ENCODE measurements at places on chromosomes 12 and 14.

- DNase-seq: no peak
Measured at GRCh38 chr12:15779925-15780324, 9.3 kb downstream of the EPS8 start.

DNA sequence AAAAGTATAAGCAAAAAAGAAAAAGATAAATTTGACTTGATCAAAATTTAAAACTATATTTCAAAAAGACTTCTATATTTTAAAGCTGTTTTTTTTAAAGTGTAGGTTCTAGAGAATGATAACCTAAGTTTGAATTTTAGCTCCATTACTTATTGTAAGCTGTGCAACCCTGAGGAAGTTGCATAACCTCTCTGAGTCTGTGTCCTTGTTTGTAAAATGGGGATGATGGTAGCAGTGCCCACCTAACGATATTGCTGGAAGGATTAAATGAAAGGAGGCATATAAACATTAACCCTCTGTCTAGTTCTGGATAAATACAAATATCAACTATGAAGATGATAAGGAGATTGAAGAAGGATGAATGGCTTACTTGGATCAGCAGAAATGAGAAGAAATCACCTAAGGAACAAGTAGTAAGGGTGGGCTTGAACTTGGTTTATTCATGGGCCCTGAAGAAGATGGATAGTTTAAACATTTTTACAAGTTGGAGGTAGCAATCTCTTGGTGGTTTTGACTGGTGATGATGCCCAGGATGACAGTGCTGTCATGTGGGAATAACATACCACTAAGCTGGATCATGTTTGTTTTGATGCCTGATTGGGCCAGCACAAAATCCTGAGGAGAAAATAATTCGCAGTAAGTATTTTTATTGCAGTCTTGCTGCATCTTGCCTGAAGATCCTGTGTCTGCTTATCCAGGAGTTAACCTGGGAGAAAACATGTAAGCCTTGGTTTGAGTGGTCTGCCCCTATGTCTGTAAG lies 35.0 kb downstream of the TXNRD1 start:
- DNase-seq: no peak

DNA sequence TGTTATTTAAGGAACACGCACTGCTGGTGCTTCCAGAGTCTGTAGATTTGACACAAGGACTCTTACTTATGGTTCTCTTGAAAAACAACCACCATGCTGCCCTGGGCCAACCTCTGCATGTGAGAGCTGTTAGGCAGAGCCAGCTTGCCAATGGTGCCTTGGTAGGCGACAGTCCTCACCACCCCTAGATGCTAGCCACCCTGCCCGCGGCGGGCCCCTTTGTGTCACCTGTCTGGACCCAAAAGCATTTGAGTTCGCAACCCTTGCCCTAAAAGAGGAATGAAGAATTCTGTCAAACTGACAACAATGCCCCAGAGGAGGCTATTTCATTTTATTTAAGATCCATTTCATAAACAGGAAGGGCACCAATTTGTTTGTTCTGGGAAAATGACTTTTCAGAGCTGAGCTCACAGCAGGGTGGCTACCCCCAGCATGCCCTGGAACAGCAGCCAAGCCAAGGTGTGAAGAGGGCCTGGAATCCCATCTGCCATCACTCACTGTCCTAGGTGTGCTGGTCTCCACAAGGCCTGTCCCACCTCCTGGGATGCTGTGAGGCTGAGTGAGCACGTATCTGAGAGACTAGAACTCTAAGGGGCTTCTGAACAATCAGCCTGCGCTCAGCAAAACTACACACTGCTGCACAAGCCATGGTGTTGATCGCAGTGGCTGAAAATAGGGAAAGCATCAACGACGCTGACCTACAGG lies 63.8 kb upstream of the FZD10 start:
- DNase-seq: no peak

- no peak for DNase-seq
Measured at GRCh38 chr14:56057071-56057741, 61.0 kb upstream of the PELI2 start.

DNA sequence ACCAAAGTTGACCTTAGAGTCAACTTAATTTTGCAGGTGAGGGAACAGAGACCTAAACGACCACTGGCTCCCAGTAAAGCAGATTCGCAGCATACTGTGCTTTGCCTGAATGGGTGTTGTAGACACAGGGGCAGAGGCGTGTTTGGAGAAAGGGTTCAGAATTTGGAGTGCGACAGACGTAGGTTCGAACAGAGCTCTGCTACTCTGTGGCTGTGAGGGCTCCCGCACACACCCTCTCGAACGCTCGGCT lies 243 bp upstream of the TOMM20L start:
- no peak for DNase-seq

DNA sequence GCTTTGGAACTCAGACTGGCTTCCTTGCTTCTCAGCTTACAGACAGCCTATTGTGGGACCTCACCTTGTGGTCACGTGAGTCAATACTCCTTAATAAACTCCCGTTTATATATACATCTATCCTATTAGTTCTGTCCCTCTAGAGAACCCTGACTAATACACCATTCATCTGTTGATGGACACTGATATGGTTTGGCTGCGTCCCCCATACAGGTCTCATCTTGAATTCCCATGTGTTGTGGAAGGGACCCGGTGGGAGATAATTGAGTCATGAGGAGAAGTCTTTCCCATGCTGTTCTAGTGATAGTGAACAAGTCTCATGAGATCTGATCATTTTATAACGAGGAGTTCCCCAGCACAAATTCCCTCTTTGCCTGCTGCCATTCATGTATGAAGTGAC lies 57.0 kb downstream of the OTOGL start:
- DNase-seq: no peak

DNA sequence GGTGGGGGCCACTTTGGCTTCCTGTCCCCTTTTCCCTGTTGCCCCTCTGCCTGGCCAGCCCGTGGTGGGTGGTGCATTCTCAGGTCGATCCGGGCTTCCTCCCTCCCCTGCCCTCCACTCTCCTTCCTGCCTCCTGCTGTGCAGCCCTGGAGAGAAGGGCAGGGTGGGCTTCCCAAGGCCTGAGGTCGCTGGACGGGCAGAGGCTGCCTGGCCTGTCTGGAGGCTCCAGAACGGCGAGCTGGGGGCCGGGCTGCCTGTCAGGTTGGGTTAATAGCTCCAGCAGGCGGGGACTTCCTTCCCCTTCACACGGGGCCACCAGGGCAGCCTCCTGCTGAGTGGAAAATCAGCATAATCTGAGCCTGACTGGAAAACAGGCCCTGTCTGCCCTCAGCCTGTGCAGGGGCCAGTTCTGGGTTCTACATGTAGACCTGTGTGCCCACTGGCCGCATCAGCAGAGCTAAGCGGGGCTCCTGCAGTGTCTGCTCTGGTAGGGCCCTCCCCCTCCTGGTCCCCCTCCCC lies 11.3 kb downstream of the KIF26A start:
- no peak for DNase-seq

GRCh38 chr12:52759218-52759617 lies 17.9 kb downstream of the KRT76 start:
- no peak for DNase-seq

Measured in GM19239 (cell line).